Heart left ventricle (tissue), 16 donors: ENCODE measurements at places on chromosomes 6 and 20. TPM values are rescaled to one million over a fixed set of nuclear protein-coding genes. Genes with fewer than 3 reads are reported as not detected.

ANKRD6 gene
- 14.1 TPM for total RNA-seq

DNA sequence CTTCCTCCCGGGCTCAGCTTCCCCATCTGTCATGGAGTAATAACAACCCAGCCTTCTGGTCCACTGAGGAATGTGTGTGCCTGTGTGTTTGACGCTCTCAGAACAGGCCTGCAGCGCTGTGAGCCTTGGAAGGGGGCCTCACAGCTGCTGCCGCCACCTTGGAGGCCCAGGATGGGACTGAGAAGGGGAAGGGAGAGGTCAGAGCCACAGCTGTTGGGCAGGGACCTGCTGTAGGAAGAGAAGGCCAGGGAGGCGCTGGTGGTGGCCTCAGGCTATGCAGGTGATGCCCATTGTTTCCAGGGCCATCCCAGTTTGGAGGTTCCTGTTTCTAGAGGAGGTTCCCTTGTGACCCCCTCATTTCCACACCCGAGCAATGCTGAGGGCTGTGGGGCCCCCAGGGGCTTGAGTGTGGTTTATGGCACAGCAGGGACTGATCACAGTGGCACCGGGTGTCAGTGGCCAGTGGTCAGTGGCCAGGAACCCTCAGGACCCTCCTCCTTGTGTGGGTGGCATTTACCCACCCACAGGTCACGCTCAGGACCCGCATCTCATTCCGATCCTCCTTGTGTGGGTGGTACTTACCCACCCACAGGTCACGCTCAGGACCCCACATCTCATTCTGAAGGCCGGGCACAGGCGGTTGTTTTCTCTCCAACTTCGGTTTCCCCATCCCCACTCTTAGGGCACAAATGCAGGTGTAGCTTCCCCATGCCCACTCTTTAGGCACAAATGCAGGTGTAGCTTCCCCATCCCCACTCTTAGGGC is 14.0 kb downstream of the TPD52L2 start:
- no peak for DNase-seq

DNA sequence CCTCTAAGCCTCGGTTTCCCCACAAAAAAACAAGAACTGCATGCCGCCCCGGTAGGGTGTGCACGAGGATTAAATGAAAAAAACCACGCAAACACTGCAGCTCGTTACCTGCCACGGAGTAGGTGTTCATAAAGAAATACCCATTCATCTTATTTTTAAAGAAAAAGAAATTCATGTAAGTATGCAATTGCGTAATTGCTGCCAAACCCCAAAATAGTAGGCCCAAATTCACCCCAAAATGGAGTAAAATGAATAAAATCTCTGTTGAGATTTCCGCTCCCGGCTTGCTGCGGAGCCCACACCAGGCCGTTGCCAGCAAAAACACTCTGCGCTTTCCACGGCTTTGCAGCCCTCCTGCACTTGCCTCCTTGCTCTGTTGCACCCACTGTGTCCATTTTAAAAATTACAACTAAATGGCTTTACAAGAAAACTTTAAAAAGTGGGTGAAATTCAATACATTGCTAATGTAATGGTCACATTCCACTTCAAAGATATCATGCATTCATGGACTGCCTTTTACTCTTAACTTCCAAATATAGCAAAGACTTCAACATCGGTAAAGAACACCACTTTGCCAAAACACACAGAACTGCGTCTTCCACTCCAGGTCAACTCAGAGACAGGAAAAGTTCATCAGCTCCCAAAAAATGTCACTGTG is 125.0 kb downstream of the ZMYND8 start:
- DNase-seq = no peak

LY6G6D gene
- not detected for total RNA-seq

TRERF1 gene
- total RNA-seq = 2.3 TPM

GRCh38 chr6:161393839-161394364 is 120.0 kb upstream of the AGPAT4 start:
- no peak for DNase-seq

DNA sequence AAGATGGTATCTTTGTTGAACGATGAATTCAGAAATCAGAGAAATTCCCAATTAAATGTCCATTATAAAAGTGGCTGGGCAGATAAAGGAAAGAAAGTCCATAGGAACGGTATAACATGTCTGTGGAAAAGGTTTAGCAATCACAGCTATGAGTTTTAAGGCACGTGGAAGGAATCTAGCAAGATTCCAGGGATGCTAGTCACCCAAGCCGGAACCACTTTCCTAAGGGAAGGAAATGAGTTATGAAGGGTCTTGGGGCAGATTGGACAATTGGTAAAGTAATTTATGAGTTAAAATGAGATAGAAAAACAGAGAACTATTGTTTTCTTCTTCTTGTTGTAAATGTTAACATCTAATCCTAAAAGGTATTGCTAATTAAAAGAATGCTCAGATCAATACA is 384.8 kb downstream of the ADGRB3 start:
- DNase-seq = no peak

LRFN2 gene
- total RNA-seq = not detected

LAMP5 gene
- not detected for total RNA-seq

DNA sequence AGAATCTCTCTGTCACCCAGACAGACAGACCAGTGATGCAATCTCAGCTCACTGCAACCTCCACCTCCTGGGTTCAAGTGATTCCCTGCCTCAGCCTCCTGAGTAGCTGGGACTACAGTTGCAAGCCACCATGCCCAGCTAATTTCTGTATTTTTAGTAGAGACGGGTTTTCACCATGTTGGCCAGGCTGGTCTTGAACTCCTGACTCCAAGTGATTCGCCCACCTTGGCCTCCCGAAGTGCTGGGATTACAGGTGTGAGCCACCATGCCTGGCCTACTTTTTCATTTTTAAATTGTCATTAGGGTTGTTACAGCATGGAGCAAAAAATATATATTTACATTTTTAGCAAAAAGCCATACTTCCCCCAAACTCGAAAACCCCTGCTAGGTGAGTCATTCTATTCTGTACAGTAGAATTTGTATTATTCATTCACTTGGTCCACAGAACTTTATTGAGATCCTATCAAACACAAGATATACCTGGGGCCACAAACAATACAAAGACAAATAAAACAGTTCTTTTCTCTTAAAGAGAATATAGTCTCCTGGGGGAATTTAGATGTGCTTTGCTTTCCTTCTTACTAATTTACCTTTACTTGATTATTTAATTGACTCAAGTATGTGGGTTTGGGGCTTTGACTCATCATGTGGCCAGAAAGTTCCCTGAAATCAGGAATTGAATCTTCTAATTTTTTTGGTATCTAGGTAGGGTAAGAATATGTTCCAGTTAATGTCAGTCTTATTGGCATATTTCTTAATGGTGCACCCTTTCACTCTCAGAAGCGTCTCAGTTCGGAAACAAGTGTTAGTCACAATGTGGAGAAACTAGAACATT is 16.6 kb upstream of the CCND3 start:
- DNase-seq = no peak

DNA sequence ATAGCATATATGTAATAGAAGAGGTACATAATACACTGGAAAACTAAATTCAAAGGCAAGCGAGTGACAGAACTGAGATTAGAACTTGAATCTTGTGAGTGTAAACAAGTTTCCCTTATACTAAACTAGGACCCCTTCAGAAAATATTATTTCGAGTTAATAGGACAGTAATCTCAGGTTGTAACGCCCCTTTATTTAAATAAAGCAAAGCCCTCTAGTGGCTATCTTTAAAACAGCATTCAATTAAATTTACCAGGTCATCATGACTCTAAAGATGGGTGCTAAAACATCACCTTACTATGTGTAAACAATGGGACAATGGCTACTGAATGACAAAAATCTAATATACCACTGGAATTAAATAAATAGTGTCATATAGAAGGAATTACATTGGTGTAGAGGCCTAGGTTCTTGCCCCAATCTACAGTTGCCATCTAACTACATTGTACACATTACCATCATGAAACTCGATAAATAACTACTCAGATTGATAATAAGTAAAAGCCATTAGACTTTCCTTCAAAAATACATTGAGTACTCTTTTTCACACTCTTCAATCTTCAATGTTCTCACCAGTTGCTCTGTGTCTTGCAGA is 255.4 kb upstream of the IRAK1BP1 start:
- no peak for DNase-seq

- DNase-seq = no peak
Measured at GRCh38 chr20:6863798-6864201, 96.3 kb downstream of the BMP2 start.

- no peak for DNase-seq
Measured at GRCh38 chr20:3461211-3461771, 9.5 kb upstream of the ATRN start.

- no peak for DNase-seq
Measured at GRCh38 chr20:25032065-25032477, 25.9 kb downstream of the ACSS1 start.

GRCh38 chr20:40339661-40340449 is 349.2 kb downstream of the MAFB start:
- DNase-seq = peak; percentile 40

GRCh38 chr6:1509241-1509640 is 100.5 kb upstream of the FOXC1 start:
- DNase-seq = no peak

PSORS1C2 gene
- not detected for total RNA-seq

NNAT gene
- 0.50 TPM for total RNA-seq

DNA sequence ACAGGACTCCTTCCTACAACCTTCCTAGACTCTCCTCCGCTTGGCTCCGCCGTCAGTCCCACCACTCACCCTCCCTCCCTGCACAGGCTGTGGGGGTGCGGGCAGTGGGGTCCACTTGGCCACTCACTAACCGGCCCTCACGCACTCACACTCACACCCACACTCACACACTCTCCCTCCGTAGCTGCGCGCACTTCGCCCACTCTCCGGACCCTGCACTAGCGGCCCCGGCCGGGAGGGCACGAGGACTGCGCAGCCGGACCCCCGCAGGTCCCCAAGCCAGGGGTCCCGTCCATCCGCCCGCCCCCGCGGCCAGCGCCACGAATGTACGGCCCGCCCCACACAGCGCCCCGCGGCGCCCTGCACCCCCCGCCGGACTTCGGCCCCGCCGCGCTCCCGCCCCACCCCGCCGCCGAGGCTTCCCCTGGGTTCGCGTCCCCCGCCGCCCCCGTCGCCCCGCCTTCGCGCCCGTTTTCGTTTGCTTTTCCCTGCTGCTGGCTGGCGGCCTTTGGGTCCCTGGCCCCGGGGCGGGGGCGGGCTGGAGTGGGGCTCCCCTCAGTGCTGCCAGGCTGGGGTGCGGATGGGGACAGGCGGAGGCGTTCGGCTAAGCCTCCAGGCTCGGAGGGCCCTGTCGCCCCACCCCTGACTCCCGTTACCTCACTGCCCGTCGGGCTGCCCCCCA is 23.0 kb upstream of the SLC22A7 start:
- no peak for DNase-seq

GRCh38 chr20:10632721-10633509 is 40.9 kb downstream of the JAG1 start:
- DNase-seq = no peak

SNX21 gene
- 40.5 TPM for total RNA-seq

- no peak for DNase-seq
Measured at GRCh38 chr6:15507221-15507620, 155.6 kb downstream of the DTNBP1 start.

DNA sequence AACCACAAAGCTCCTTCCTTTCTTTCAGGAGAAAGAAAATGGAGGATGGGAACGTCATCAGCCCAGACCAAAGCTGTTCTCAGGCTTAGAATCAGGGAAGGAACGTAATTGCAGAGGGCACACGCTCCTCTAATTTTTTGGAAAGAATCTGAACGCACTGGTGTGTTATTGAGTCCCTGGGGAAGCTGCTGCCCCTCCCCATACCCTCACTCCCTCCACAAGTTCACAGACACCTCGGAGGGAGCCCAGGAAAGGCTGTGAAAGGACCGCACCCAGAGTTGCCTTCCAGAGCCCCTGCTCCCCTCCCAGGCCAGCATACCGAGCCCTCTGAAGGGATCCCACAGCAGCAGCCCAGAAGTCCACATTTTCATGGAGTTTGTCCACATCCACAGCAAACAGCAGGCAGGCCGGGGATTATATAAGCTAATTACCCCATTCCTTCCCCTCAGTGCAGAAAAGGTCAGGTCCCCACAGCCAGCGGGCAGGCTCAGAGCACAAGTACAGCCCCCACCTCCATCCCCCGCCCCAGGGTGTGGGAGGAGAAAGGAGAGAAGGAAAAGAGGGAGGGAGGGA is 53.7 kb downstream of the ANKRD60 start:
- peak; percentile 59 for DNase-seq

NHSL1 gene
- total RNA-seq = 51.7 TPM

NEDD9 gene
- total RNA-seq = 21.4 TPM

- DNase-seq = no peak
Measured at GRCh38 chr6:133980168-133980567, 27.1 kb downstream of the TBPL1 start.

DNA sequence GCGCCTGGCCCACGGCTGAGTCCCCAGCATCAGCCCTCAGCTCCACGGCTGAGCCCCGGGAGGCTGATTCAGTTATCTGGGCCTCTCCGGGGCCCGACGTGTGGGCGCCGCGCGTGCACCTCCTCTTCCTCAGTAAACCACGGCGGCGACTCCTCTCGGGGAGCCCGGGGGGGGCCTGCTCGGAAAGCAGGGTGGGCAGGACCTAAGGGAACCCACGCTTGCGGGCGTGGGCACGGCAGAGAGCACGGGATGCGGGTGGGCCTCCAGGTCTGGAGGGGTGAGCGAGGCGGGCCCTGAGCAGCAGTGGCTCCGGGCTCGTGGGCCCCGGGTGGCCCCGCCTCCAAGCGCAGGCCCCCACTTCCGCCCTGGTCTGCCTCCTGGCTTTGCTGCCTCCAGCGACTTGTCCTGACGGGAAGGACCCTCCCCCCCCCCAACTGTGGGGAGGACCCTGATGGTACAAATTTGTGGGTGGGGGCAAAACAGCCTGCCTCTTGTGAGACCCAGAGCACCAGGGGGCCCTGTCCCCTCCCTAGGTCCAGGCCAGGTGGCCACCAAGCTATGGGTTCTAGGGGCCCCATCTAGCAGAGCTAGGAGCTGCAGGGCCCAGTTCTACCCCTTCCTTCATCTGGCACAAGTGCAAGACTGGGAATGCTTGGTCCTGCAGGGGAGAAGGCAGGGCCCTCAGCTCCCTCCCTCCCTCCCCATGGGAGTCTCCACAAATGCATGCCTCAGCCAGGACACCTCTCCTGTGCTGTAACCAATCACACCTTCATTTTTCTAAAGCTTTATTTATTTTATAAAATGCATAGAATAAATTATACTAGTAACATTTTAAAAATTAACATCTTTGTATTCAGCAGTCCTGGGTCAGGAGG is 16.9 kb downstream of the UCKL1 start:
- DNase-seq = no peak

- DNase-seq = no peak
Measured at GRCh38 chr6:30231067-30231466, 17.9 kb upstream of the TRIM26 start.

- no peak for DNase-seq
Measured at GRCh38 chr6:43584892-43585570, 9.0 kb downstream of the POLH start.
